Neural progenitor cell (in vitro differentiated cells): ENCODE measurements at places on chromosomes 3 and 15. TPM values are rescaled to one million over a fixed set of nuclear protein-coding genes. Genes with fewer than 3 reads are reported as not detected.
A peak's percentile ranks its signal among the peaks of the same experiment; 100 is the strongest.

DNA sequence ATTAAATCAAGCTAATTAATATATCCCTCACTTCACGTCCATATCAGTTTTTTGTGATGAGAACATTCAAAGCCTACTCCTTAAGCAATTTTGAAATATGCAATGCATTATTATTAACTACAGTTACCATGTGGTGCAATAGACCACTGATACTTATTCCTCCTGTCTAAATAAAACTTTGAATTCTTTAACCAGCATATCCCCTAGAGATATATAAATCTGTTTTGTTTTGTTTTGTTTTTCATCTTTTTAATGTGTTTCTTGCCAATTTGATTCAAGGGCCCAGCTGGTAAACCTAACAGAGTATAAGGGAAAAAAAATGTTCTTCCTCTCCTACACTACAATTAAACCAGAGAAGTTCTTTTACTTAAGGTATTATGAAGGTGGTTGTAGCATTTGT lies 524.2 kb downstream of the NAALADL2 start:
- H3K4me3 ChIP-seq: no peak overlapping the region
- H3K27me3 ChIP-seq: no peaks in the 10 kb centered on the region
- H3K27ac ChIP-seq: no peak overlapping the region
- DNase-seq: no peak

DNA sequence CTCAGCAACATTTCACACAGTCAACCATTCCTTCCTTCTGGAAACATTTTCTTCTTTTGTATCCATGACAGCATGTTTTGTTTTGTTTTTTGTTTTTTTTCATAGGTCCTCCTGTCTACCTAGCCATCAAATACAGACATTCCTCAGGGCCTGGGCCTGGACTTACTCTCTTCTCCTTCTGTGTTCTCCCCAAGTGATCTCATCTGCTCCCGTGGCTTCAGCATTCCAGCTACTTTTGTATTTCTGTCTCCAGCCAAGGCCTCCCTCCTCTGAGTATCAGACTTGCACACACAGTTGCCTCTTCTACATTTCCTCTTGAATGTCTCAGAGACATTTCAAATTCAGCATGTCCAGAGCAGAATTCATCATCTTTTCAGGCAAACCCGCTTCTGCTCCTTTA lies 82.4 kb downstream of the HCN4 start:
- H3K27ac ChIP-seq: no peak overlapping the region
- no peaks in the 10 kb centered on the region for H3K36me3 ChIP-seq
- DNase-seq: no peak

- H3K27me3 ChIP-seq: no peaks in the 10 kb centered on the region
- no peak for DNase-seq
- no peak overlapping the region for H3K27ac ChIP-seq
- no peaks in the 10 kb centered on the region for H3K4me1 ChIP-seq
- no peak overlapping the region for H3K4me3 ChIP-seq
These were observed 267.9 kb downstream of the RPLP1 start for GRCh38 chr15:69720536-69720935.

DNA sequence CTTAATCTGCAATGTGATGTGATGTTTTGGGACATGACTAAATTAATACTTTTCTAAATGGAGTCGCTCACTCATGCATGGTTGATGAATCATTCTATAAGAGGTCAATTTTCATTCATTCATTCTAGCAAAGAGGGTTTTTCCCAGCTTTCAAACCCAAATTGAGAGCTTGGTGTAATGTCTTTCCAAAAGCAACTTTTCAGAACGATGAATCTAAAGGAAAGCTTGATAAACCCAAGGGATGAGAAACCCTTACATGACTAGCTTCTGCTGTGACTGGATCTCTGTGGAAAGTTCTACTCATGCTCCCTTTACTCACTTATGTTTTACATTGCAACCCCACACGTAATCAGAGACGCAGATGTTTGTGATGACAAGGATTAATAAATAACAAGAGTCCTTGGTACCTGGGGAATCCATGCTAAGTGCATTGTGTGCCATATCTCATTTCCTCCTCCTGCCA lies 47.7 kb downstream of the PDZRN3 start:
- H3K27me3 ChIP-seq: no peaks in the 10 kb centered on the region
- H3K4me3 ChIP-seq: no peak overlapping the region
- peaks cover 3% of the 10 kb centered on the region for H3K4me1 ChIP-seq
- DNase-seq: no peak
- no peaks in the 10 kb centered on the region for H3K36me3 ChIP-seq
- no peak overlapping the region for H3K27ac ChIP-seq

DNA sequence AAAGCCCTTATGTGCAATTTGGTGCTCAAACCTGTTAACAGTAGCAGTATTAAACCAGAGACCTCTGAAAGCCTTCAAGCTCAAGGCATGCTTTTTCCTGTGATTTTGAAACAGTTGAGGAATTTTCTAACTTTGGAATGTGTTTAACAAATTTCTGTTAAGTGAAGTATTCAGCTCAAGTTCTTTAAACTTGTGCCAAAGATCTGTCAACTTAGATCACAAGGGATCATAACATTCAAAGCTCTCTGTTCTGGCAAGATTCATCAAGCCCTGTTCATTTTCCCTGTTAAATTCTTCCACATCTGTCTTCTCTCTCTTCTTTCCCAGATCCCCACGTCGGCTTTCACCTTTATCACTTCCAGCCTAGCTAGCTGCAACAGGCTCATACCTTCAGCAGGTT lies 28.8 kb upstream of the RYK start:
- no peak overlapping the region for H3K27ac ChIP-seq
- no peaks in the 10 kb centered on the region for H3K4me1 ChIP-seq
- no peaks in the 10 kb centered on the region for H3K36me3 ChIP-seq
- no peak overlapping the region for H3K4me3 ChIP-seq
- no peak for DNase-seq
- H3K27me3 ChIP-seq: no peaks in the 10 kb centered on the region

- no peak for DNase-seq
- H3K4me1 ChIP-seq: peaks cover 6% of the 10 kb centered on the region
- H3K4me3 ChIP-seq: no peak overlapping the region
- no peaks in the 10 kb centered on the region for H3K36me3 ChIP-seq
- H3K27ac ChIP-seq: no peak overlapping the region
These were observed 3.6 kb downstream of the HEMK1 start for GRCh38 chr3:50572801-50573371.

- no peak for DNase-seq
- no peaks in the 10 kb centered on the region for H3K4me1 ChIP-seq
- no peaks in the 10 kb centered on the region for H3K36me3 ChIP-seq
- H3K27me3 ChIP-seq: no peaks in the 10 kb centered on the region
- no peak overlapping the region for H3K27ac ChIP-seq
- H3K4me3 ChIP-seq: no peak overlapping the region
These were observed 68.5 kb downstream of the SLC7A14 start for GRCh38 chr3:170517242-170517945.

- no peaks in the 10 kb centered on the region for H3K36me3 ChIP-seq
- H3K27me3 ChIP-seq: no peaks in the 10 kb centered on the region
- no peak overlapping the region for H3K4me3 ChIP-seq
- H3K27ac ChIP-seq: peak overlapping the region; percentile 55
- H3K4me1 ChIP-seq: peaks cover 19% of the 10 kb centered on the region
These were observed 164.3 kb downstream of the FNDC3B start for GRCh38 chr3:172203522-172204258.

DNA sequence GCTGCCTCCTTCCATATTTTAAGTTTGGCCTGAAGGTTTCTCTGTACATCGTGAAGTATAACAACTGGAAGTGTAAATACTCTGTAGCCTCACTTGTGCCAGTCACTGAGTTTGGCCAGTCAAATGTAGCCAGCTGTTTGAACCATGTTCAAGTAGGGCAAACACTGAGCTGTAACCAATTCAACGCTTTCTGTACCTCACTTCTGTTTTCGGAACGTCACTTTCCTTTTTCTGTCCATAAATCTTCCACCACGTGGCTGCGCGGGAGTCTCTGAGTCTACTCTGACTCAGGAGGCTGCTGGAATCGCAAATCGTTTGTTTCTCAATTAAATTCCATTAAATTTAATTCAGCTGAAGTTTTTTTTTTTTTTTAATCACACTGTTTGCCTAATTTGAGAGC lies 88.8 kb upstream of the RARB start:
- no peak for DNase-seq
- peaks cover 19% of the 10 kb centered on the region for H3K4me1 ChIP-seq
- no peak overlapping the region for H3K27ac ChIP-seq
- H3K36me3 ChIP-seq: no peaks in the 10 kb centered on the region
- H3K4me3 ChIP-seq: no peak overlapping the region

- H3K4me1 ChIP-seq: no peaks in the 10 kb centered on the region
- H3K4me3 ChIP-seq: no peak overlapping the region
- DNase-seq: no peak
- H3K27ac ChIP-seq: no peak overlapping the region
- no peaks in the 10 kb centered on the region for H3K27me3 ChIP-seq
- no peaks in the 10 kb centered on the region for H3K36me3 ChIP-seq
These were observed 120.0 kb downstream of the SSR3 start for GRCh38 chr3:156434921-156435320.

DNA sequence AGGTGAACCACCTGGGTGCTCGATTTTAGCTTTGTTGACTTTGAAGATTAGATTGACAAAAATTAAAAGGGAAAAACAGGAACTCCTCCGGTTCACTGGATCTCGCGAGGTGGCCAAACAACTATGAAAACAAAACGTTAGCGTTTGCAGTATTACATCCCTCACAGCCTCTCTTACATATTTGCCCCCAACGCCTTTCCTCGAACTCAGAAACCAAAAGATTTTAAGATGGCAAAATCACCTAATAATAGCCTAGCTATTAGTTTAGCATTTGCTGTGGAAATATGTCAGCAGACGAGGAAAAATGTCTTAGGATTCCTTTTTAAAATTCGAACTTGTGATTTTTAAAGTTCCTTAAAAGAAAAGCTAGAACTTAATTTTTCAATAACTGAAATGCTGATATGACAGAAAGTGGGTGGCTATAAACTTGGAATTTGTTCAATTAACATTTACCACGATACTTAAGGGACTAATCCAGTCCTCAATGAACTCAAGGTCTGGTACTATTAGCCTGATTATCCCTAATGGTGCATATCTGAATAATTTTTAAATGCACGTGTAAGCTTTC lies 491 bp upstream of the SENP7 start:
- H3K27me3 ChIP-seq: no peaks in the 10 kb centered on the region
- H3K36me3 ChIP-seq: no peaks in the 10 kb centered on the region
- peak overlapping the region; percentile 77 for H3K4me3 ChIP-seq
- H3K27ac ChIP-seq: no peak overlapping the region
- peaks cover 11% of the 10 kb centered on the region for H3K4me1 ChIP-seq
- no peak for DNase-seq

DNA sequence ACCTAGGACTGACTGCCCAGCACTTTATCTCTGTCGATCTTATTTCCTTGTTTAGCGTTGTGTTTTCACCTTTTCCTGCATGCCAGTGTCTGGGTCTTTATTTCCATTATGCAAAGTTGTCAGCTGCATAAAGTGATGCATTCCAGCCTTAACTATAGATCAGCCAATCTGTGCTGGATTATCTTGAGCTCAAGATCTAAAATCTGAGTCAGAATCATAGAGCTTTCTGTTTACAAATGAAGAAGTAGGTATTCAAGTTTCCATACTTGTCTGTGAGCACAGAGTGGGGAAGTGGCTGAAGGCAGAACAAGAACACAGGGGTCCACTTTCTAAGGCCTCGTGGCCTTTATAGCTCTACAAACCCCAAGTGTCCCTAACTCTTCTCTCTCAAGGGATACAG lies 82.4 kb upstream of the PLCL2 start:
- H3K4me3 ChIP-seq: no peak overlapping the region
- peaks cover 4% of the 10 kb centered on the region for H3K4me1 ChIP-seq
- no peak for DNase-seq
- no peaks in the 10 kb centered on the region for H3K27me3 ChIP-seq

GRCh38 chr15:38378161-38378560 lies 75.8 kb upstream of the FAM98B start:
- no peak overlapping the region for H3K27ac ChIP-seq
- H3K4me3 ChIP-seq: no peak overlapping the region
- no peaks in the 10 kb centered on the region for H3K4me1 ChIP-seq
- H3K27me3 ChIP-seq: no peaks in the 10 kb centered on the region
- no peaks in the 10 kb centered on the region for H3K36me3 ChIP-seq

DNA sequence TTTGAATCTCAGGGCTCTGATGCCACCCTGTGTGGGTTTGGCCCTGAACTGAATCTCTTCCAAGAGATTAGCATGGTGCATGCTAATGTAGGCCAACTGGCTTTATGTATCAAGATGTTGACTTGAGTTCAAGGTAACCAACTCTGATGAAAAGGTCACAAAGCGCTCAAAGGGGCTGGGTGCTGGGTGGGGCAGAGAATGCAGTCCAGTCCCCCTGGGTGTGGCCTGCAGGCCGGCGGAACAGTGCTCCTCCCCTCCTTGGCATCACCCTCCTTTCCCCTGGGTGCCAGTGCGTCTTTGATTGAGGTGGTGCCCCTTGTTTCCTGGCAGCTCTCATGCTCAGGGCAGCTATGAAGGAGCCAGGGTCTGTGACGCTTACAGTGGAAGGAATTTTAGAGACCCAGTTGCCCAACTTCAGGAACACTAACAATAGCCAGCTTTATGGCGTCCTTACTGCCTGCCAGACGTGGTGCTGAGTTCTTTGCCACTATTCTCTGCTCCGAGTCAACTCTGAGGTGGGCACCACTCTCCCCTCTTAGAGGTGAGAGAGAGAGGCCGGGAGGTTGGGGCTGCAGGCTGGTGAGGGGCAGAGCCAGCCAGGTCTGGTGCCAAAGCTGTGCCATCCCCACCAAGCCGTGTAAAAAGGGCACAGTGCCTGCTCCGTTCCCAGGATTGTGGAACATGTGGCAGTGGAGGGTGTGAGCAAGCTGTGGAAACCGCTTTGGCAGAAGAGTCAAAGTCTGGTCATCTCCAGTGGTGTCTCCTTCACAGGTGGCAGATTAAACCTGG lies 9.8 kb downstream of the SYNM start:
- no peak overlapping the region for H3K27ac ChIP-seq
- DNase-seq: no peak
- H3K27me3 ChIP-seq: no peaks in the 10 kb centered on the region
- no peak overlapping the region for H3K4me3 ChIP-seq
- no peaks in the 10 kb centered on the region for H3K4me1 ChIP-seq
- no peaks in the 10 kb centered on the region for H3K36me3 ChIP-seq

GRCh38 chr3:100781301-100781700 lies 72.0 kb downstream of the TFG start:
- H3K4me1 ChIP-seq: peaks cover 10% of the 10 kb centered on the region
- H3K27me3 ChIP-seq: no peaks in the 10 kb centered on the region
- no peak overlapping the region for H3K4me3 ChIP-seq
- H3K27ac ChIP-seq: no peak overlapping the region

SRP14 gene
- total RNA-seq: 250 and 461 TPM in 2 replicates

CIDEC gene
- total RNA-seq: not detected in 2 replicates

PARP15 gene
- 0.06 TPM in 1 of 2 replicates, not detected in the other for total RNA-seq

DGKG gene
- 0.22 and 0.37 TPM in 2 replicates for total RNA-seq

CCDC33 gene
- 1.9 TPM in 1 of 2 replicates, not detected in the other for total RNA-seq

SLC9A9 gene
- total RNA-seq: 0.22 and 0.50 TPM in 2 replicates

CCDC66 gene
- 28.0 and 34.1 TPM in 2 replicates for total RNA-seq

SH2D7 gene
- total RNA-seq: not detected in 2 replicates

LTF gene
- not detected in 2 replicates for total RNA-seq

GOLGA8N gene
- 0.09 and 0.26 TPM in 2 replicates for total RNA-seq

TTLL13 gene
- total RNA-seq: 0.19 TPM in 1 of 2 replicates, not detected in the other

NEIL1 gene
- total RNA-seq: 11.2 and 30.1 TPM in 2 replicates

ST3GAL6 gene
- 13.5 and 18.6 TPM in 2 replicates for total RNA-seq

CHDH gene
- total RNA-seq: 1.5 and 5.9 TPM in 2 replicates
